ENCODE measurements at places on chromosomes 5 and 9.

- no peak for DNase-seq
Observed at GRCh38 chr9:134361843-134362414, 35.7 kb downstream of the RXRA start.

- no peak for DNase-seq
Observed at GRCh38 chr9:105044518-105044917, 116.6 kb upstream of the ABCA1 start.

- DNase-seq, result no peak
Observed at GRCh38 chr5:174409070-174409469, 315.3 kb upstream of the MSX2 start.

GRCh38 chr5:77633207-77633675 is 5.3 kb downstream of the OTP start:
- no peak for DNase-seq

- DNase-seq, result no peak
Observed at GRCh38 chr9:94922098-94922607, 195.7 kb downstream of the AOPEP start.

GRCh38 chr9:16412740-16413139 is 457.7 kb downstream of the BNC2 start:
- DNase-seq, result no peak

DNA sequence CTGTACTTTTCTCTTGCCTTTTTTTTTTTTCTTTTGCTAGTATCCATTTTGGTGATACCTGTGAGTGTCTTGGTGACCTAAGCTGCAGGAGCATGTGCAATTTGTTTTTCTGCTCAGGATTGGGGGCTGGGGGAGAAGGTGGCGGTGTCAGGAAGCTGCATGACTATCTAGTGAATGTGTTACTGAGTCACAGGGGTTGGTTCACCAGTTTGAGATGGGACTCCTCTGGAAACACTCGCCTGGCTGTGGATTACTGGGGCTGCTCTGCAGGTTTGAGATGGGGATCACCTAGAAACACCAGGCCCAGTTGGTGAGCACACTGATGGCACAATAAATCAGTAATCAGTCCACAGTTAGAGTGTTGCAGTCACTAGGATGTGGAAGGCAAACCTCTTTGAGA is 447.9 kb downstream of the SPATA31D1 start:
- DNase-seq, result no peak

DNA sequence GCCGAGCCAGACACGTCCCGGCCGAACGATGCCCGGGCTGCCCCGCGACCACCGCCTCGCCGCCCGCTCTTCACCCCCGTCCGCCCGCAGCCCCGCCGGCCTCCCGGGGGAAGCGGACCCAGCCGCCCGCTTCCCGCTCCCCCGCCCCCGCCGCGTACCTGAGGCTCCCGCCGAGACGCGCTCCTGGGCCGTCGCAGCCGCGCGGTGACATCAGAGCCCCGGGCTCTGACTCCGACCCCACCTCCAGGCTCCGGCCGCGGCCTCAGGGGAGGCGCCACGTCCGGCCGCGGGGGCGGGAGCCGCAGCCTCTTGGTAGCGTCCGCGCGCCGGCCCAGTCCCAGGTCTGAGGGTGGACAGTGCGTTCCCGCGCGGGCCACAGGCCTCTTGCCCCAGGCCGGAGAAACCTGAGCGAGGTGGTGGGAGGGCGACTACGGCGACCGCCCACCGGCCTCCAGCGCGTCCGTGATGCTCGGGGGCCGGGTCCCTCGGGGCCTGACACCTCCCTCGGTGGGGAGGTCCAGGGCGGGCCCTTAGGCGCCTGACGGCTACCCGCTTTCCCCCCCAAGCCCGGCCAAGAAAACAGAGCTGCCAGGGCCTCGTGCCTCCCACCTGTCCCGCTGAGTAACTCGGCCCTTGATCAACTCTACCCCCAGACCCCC is at the start of gene SHROOM1:
SHROOM1 (minus strand) TSS at position 212 of the 659 bp plus-strand sequence. CDS start 4,507 bp downstream, outside the sequence.
- no peak for DNase-seq

DNA sequence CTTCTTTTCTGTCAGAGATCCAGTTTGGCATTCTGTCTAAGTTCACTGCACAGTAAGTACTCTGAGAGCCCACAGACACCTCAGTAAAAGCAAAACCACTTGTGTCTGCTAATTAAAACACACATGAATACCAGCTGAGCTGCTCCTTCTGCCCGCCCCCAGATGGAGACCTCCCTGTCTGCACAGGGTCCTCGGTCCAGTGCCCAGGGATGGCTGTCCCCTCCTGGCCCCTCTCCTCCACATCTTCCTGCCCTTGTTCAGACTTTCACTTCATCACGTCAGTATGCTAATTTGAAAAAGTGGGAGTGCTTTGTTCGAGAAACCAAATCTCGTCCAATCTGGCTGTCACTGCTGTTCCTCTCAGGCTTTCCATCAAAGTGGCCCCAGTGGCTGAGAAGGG is 43.5 kb downstream of the LIX1 start:
- DNase-seq, result no peak

DNA sequence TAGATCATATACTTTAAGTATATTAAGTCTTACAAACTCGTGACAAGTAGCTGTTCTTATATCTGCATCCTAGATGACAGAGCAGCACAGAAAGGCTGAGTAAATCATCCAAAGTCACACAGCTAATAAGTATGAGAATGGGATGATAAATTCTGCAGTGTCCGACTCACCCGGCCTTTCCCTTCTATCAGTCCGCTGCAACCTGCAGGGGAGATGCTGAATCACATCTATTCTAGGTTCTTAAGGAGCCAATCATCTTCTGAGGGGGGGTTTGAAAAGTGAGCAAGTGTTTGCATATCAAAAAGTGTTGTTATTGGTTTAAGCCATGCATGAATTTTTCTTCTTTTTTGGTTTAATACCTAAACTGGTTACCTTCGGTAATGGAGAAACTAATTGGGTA is 38.9 kb downstream of the ADAMTS16 start:
- DNase-seq, result no peak

DNA sequence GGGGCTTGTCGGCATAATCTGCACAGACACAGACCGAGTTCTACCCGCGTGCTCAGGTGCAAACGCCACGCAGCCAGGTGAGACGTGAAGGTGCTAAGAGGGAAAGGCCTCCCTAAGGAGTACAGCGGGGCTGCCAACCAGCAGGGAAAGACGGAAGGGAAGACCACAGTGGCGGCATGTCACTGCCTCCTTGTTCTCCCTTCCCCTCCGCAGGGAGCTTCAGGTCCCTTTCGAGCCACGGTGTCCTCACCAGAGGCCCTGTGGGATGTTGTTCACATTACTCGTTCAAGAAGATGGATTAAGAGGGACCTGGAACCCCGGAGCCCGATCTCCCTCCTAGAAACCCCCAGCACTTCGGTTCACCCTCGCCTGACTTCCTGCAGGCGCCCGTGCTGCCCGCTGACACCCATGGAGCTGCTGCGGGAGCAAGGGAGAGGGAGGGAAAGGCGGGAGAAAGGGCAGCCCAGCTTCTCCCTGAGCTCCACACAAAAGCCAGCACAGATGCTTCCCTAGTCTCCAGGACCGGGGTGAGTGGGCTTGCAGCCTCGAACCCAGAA is 686 bp downstream of the BRD9 start:
- no peak for DNase-seq

GRCh38 chr5:136198453-136198852 is 5.5 kb upstream of the SMIM32 start:
- no peak for DNase-seq

DNA sequence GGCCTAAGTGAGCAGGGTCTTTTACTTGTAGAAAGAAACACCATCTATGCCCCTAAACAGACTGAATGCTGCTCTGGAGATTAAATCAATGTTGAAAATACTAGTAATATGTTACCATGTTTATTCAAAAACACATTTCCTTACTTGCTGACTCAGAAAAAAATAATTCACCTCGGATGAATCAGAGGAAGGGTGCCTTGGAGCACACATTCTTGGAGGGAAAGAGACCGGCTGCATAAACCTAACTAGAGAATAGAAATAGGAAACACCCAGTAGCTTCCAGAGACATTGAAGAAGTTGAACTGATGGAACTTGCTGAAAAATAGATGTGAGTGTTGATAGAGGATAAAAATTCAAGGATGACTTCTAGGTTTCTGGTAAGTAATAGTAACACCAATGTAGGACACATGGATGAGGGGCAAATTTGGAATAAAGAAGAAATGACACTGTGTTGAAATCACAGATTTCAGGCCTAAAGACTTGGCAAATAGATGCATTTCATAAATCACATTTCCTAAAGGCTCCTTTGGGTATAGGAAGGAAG is 76.9 kb upstream of the MINAR2 start:
- no peak for DNase-seq

GRCh38 chr5:173913686-173914321 is 25.7 kb downstream of the CPEB4 start:
- DNase-seq, result no peak

GRCh38 chr5:81398741-81399140 is 4.8 kb upstream of the ACOT12 start:
- DNase-seq, result no peak

DNA sequence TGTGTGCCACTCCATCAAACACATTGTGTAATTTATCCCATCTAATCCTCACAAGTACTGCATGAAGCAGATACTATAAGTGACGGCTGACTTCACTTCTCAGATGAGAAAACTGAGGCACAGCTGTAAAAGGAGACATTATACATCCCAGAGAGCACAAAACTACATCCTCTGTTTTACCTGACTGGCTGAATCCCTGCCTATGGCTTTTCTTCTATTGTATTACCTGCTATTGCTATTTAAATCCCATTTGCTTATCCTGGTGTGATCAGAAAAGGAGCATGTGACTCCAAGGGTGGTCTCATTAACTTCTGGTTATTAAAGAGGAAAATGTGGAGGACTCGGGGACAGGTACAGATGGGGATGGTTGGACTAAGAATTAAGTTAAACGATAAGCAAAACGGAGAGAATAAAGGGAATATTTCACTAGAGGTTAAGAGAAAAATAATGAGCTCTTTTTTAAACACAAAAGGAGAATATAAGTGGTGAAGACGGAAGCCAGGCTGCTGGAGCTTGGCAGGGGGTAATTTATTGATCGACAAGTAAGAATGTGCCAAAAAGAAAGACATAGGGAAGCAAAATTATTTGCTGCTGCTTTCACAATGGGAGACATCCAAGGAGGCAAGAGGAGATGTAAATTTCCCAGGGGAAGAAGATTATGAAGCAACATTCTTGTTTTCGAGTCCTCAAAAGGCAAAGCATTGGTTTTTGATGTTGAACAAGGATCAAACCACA is 155.7 kb upstream of the GPR151 start:
- no peak for DNase-seq

- no peak for DNase-seq
Observed at GRCh38 chr9:81530310-81530810, 159.0 kb downstream of the TLE1 start.

GRCh38 chr5:143426437-143426991 is 23.0 kb upstream of the NR3C1 start:
- DNase-seq, result no peak

- no peak for DNase-seq
Observed at GRCh38 chr9:125931211-125931610, 184.0 kb downstream of the PBX3 start.

GRCh38 chr9:136273244-136273865 is 27.7 kb upstream of the QSOX2 start:
- DNase-seq, result no peak

GRCh38 chr5:168663276-168664004 is 84.3 kb upstream of the PANK3 start:
- no peak for DNase-seq

DNA sequence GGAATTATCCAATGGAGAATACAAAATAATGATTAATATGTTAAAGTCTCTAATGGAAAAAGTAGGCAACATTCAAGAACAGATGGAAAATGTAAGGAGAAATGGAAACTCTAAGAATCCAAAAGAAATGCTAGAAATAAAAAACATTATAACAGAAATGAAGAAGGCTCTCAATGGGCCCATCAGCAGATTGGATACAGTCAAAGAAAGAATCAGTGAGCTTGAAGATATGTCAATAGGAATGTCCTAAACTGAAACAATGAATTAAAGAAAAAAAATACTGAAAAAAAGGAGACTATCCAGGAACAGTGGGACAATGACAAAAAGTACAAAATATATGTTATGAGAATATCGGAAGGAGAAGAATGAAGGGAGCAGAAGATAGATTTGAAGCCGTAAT is 193.1 kb downstream of the DAB2IP start:
- no peak for DNase-seq

GRCh38 chr9:130660683-130661450 is 3.5 kb upstream of the PRDM12 start:
- no peak for DNase-seq

DNA sequence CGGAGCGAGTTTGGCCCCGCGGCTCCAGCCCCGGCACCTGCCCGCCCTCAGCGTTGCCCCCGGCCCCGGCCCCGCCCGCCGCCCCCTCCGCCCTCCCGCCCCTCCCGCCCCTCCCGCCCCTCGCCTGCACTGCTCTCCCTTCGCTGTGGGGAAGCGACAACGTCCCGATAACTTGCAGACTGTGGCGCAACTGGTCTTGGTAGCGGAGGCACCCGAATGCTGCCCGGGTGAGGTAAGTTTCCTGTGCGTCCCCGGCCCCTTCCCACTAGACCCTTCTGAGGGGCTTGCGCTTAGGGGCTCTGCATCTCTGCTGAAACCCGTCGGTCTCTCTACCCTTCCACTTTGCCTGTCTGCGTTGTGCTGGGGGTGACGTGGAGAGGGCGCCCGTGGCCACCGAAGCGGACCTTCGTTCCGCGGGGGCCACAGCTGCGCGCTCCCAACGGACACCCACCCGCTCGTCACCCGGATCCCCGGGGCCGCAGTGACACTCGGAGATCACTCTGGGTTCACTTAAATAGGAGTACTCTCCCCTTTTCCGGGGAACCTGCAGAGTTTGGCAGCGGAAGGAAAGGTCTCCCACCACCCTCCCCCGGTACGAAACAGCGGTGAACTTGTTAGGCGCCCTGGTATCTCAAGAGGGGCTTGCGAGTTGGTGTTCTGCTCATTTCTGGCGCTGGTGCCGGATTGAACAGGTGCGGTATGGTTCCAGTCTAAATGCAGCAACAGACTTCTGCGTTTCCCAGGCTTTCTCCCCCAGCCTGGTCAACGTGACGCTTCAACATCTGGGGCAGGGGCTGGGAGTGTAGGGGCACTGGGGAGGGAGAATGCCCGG is 707 bp downstream of the PIP5K1B start:
- DNase-seq, result no peak

DNA sequence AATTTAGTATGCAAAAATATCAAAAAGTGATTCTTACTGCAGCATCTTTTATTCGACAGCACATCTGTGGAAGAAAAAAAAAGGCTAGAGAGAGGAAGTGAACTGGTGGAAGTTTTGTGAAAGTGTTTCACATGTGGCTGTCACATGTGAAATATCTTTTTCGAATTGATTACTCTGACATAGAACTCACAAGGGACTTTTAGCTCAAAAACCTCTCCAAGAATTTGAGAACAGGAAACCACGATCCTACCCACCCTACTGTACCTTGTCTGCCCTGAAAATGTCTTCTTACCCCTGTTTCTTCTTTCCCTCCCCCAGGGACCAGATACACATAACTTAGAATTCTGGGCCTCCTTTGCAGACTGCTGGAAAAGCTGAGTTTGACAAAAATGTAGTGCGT is 106.5 kb upstream of the PRRC1 start:
- DNase-seq, result no peak

GRCh38 chr5:32589942-32590869 is 4.8 kb downstream of the SUB1 start:
- DNase-seq, result no peak

DNA sequence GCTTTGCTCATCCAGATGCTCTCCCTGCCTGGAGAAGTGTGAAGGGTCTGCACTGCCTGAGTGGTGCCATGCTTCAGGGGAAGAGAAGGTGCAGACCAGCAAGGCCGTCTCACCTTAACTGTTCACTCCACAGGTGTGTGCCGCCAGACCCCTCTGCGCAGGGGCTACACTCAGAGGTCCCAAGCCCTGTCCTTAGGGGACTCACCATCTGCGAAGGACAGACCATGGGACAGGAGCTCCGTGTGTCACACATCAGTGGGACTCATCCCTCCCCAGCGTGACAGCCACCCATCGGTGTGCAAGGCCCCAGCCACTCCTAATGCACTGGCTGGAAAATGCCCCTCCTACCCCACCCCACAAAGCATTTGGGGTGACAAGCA is 142.9 kb downstream of the OLFM1 start:
- no peak for DNase-seq
